ENCODE measurements at places on chromosomes 2 and 18.

GRCh38 chr2:98924910-98925309 is 11.1 kb downstream of the CRACDL start:
- DNase-seq: no peak

DNA sequence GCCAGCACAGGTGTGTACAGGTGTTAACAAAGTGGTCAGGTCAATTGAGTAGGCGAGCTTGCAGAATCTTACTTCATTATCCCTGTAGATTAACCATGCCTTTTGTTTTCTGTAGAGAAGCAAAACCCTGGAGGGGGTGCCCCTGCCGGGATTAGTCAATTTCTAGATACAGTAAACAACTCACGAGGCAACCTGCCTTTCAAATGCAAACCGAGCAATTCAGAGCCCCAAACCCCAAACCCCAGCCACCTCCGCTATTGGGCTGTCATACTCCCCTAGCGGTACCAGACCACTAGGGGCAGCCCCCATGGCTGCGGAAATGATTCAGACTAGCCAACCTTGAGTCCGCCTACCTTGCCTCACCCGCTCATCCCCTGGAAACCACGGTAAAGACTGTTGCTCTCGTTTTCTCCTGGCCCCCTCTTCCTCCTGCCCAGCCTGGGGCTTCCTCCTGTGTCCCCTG is 61.4 kb upstream of the KIF5C start:
- DNase-seq: peak; percentile 98

DNA sequence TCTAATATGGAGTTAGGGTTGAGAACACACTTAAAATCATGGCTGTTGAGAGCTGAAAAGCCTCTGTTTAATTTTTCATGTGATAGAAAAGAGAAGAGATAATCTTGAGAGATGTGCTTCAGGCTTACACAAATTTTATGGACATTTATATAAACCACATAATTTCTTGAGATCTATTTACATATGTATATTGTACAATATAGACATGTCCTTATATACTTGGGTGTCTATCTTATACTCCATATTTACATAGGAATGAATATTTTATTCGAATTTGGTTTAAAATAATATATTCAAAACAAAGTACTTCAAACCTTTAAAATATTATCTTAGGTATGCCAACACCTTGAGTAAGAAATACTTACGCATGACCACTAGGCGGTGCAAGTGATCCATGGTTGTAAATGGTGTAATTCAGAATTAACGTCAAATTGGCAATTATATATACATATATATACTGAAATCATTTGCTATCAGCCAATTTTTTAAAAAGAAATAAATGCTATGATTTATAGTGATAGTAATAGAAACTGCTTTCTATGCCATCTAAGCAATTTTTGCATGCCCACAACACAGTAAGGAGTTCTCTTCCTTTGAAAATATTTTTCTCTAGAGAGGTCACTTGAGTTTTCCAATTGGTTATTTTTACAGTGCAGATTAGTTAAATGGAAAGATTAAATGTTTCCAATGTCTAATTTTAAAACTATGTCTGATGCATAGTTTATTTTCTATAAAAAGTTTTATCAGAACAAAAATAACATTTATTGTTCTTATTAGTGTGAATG is 37.6 kb upstream of the SPAG16 start:
- peak; percentile 74 for DNase-seq

- peak; percentile 54 for DNase-seq
Observed at GRCh38 chr2:179240481-179241451, 23.9 kb downstream of the SESTD1 start.

DNA sequence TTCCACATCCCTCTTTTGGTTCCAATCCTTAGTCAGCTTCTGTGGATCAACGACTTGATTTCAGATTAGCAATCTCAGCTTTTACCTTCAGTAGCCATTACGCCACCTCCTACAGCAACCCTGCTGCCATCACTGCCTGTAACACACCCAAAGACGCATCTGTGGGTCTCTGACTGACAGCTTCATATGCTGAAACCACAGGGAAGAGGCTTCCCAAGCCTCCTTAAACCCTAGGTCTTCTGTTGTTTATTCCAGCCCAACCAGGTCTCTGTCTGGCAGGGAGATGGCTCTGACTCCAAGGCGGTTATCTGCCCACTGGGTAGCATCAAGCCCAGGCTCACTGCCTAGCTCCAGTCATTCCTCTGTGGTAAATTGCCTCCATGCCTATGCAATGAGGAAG is 28.6 kb upstream of the TRIB2 start:
- no peak for DNase-seq

DNA sequence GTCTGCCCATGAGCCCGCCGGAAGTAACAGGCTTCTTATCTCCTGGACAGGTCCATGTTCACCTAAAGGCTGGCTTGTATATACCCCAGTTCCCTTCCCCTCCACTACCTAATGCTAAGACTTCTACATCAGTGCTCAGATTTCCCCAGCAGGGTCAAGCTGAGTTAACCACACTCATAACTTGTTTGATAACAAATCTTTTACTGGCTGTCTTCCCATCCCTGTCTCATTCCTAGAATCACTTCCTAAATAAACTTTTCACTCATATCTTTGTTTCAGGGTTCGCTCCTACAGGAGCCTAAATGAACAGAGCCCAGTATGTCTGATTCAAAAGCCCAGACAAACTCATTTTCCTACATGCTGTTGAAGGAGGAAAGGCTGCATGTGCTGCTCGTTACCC is 94.0 kb upstream of the SOX11 start:
- no peak for DNase-seq

GRCh38 chr2:88442061-88442460 is 10.4 kb downstream of the FOXI3 start:
- DNase-seq: no peak

GRCh38 chr2:241554610-241555322 is 3.8 kb upstream of the BOK start:
- DNase-seq: no peak

GRCh38 chr2:190809876-190810525 is 70.6 kb upstream of the GLS start:
- DNase-seq: no peak

DNA sequence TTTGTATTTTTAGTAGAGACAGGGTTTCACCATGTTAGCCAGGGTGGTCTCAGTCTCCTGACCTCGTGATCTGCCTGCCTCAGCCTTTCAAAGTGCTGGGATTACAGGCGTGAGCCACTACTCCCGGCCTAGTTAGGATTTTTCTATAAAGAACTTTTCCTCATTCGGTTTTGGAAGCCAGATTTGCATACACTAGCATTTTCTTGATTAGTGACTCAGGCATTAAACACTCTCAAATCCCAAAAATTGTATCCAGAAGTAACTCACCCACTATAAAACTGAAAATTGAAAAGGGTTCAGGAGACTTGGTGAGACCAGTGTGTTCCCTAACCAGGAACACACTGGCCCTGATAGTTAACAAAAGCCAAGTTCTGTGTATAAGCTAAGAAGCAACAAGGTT is 25.2 kb downstream of the EIF2AK3 start:
- DNase-seq: no peak

GRCh38 chr2:55416786-55417568 is 2.7 kb downstream of the CCDC88A start:
- no peak for DNase-seq

DNA sequence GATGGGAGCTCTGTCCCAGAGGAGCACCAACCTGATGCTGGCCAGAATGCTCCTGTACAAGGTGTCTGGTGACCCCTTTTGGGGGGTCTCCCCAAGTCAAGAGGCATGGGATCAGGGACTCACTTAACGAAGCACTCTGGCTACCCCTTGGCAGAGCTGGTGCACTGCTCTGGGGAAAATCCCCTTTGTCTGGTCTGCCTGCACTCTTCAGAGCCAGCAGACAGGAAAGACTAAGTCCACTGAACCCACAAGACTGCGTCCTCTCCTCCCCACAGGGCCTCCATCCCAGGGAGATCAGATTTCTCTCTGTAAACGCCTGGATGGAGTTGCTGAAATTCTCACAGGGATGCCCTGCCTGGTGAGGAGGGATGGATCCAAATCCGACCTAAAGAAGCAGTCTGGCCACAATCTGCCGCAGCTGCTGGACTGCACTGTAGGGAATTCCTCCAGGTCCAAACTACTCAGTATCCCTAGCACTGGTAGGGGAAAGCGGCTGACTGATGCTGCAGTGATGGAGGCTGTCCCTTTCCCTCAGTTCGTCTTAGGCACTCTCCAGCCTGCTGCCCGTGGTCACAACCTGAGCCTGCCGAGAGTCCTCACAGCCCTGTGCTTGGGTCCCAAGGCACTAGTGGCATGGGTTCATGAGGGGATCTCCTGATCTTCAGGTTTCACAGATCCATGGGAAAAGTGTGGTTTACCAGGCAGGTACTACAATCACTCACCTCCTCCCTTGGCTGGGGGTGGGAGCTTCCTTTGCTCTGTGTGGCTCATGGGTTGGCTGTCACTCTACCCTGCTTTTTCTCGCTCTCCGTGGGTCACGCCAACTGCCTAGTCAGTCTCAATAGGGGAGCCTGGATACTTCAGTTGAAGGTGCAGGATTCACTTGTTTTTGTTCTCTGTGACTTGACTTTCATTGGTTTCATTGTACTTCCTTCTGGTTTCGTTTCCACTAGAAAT is 98.6 kb downstream of the SLC4A10 start:
- DNase-seq: no peak

GRCh38 chr2:72974436-72974754 is 57.1 kb downstream of the EMX1 start:
- DNase-seq: no peak

DNA sequence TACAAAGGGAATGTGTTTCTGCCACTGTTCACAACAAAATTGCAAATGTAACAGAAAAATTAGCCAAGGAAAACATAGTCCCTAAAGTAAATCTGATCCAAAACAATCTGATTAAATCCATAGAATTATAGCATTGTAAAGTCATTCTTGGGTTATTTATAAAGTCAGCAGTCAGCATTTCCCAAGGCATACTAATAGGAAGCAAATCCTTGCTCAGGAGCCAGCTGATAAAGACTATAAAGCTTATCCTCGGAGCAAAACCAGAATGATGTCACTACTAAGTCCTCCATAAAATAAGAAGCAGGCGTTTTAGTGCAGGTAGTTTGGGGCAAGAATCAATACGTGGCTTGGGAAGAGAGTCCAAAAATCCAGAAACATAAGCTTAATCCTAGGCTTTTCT is 67.3 kb upstream of the CSRNP3 start:
- DNase-seq: no peak

- DNase-seq: no peak
Observed at GRCh38 chr2:8119782-8120505, 561.9 kb upstream of the ID2 start.

- no peak for DNase-seq
Observed at GRCh38 chr2:16161768-16162490, 221.6 kb downstream of the MYCN start.

- DNase-seq: no peak
Observed at GRCh38 chr2:231716666-231717280, 8.4 kb downstream of the PTMA start.

GRCh38 chr2:204144492-204144891 is 207.9 kb downstream of the ICOS start:
- no peak for DNase-seq

Data from GM23338 (cell line).